ENCODE measurements at places on chromosomes 7 and 10.

GRCh38 chr10:14616955-14617730 lies 157.6 kb downstream of the FAM107B start:
- DNase-seq: no peak

DNA sequence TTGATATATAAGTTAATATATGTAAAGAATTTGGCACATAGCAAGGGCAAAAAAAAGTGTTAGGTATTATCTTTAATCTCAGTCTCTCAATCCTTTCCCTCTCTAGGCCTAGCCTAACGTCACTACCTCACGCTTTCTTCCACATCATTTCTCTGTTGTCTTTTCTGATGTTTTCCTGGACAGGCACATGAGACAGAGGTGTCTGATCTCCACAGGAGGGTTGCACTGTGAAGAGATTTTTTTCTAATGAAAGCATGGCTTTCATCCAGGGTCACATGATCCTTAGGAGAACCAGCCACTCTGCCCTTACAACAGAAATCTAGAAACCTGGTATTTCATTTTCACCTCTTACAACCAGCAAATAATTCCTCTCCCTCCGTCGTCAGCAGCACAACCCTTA lies 1268.3 kb downstream of the XPNPEP1 start:
- DNase-seq: no peak

GRCh38 chr7:117158941-117159697 lies 163.7 kb downstream of the WNT2 start:
- no peak for DNase-seq

- DNase-seq: no peak
These were observed 21.8 kb downstream of the ARHGAP19 start for GRCh38 chr10:97270523-97271154.

DNA sequence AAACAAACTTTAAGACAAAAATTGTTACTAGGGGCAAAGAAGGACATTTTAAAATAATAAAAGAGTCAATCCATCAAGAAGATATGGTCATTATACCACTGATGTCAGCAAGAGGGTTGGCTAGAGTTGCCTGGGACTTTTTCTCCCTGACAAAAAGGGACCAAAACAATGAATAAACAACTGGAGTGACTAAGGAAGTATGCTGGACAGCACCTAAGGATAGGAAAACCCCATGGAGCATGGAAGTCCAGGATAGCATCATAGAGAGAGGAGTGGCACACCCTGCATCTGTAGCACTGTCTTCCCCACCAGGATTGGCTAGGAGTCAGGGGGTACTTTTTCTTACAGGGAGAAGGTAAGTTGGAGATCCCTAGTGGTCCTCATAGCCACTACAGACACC lies 73.5 kb upstream of the MACROH2A2 start:
- no peak for DNase-seq

- no peak for DNase-seq
These were observed 17.1 kb downstream of the LRRN3 start for GRCh38 chr7:111108000-111108399.

DNA sequence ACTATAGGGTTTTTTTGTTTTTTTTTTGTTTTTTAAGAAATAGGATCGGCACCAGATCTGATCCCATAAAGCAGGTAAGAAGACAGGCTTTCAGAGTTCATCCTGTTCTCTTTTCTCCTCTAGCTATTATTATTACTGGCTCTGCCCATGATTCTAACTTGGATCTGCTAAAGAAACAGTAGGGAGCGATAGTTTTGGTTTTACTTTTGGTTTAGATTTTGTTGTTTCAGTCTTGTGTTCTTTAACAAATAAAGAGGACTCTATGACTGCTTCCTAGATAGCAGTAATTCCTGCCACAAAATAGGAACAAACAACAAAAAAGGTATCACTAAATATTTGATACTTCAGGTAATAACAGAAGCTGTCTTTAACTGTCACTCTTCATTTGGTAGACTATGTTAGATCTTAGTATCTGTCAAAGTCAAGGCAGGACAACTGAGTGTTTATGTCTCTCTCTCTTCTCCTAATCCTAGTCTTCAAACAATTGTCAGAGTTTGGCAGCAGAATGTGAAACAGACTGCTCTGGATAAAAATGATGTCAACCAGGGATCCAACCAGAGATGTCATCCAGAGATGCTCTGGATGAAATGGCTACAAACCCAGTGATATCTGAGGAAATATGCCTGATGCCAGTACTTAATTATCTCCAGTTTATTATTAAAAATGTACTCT lies 99.8 kb downstream of the KMT2C start:
- DNase-seq: no peak

DNA sequence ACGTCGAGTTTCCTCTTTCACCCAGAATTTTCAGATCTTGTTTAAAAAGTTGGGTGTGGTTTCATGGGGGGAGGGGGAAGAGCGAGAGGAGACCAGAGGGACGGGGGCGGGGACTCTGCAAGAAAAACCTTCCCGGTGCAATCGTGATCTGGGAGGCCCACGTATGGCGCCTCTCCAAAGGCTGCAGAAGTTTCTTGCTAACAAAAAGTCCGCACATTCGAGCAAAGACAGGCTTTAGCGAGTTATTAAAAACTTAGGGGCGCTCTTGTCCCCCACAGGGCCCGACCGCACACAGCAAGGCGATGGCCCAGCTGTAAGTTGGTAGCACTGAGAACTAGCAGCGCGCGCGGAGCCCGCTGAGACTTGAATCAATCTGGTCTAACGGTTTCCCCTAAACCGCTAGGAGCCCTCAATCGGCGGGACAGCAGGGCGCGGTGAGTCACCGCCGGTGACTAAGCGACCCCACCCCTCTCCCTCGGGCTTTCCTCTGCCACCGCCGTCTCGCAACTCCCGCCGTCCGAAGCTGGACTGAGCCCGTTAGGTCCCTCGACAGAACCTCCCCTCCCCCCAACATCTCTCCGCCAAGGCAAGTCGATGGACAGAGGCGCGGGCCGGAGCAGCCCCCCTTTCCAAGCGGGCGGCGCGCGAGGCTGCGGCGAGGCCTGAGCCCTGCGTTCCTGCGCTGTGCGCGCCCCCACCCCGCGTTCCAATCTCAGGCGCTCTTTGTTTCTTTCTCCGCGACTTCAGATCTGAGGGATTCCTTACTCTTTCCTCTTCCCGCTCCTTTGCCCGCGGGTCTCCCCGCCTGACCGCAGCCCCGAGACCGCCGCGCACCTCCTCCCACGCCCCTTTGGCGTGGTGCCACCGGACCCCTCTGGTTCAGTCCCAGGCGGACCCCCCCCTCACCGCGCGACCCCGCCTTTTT lies at the start of gene VIM:
TSS of gene VIM (plus strand) at position 151 of the 925 bp plus-strand sequence. CDS start 1,182 bp downstream, outside the sequence.
- DNase-seq: no peak

DNA sequence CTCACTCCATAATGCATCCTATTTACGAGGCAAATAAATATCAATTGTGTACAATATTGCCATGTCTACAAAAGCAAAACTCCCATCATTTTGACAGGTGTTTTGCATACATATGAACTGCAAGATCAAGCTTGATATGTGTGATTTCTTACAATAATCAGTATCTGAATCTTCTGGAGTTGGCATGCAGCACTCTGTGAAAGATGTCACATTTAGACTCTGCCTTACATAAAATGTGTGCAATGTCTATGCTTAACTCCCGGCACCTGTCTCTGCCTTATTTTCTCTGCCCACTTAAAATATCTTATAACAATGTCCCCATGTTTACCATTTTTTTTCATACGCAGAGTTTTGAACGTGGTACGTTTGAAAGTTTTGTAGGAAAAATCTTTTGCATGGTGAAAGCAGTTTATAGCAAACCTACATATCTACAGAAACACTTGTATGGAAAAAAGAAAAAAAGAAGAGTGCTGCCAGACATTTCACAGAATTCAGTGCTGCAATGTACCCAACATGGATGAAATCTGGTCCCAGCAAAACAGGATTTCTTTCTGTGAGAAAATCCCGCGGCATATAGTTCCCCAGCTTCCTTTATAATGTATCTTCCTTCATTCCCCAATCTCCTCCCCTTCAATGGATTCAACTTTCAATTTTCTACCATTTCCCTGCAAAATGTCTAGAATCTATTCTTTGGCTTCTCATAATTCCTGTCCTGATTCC lies 114.1 kb upstream of the NRP1 start:
- no peak for DNase-seq

GRCh38 chr10:103969436-103969835 lies 2.5 kb downstream of the SLK start:
- no peak for DNase-seq

DNA sequence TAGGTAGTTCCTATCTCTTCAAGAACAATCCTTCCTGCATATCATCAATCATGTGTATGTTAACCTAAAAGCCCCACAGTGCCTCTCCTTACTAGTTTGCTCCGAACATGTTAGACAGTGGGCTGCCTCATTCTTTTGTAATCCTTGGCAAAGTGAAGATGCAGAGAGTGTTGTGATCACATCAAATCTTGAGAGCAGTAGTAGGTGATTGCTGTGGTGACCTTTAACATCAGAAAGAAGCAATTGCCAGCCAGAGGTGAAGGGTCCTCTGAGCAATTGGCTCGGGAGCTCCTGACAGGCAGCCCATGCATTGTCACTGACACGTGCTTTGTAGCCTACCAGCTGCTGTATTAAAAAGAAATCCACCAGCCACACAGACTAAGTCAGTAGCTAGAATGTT lies 19.6 kb upstream of the GSTK1 start:
- DNase-seq: no peak

GRCh38 chr10:5685764-5686240 lies 1.2 kb downstream of the TASOR2 start:
- DNase-seq: no peak

DNA sequence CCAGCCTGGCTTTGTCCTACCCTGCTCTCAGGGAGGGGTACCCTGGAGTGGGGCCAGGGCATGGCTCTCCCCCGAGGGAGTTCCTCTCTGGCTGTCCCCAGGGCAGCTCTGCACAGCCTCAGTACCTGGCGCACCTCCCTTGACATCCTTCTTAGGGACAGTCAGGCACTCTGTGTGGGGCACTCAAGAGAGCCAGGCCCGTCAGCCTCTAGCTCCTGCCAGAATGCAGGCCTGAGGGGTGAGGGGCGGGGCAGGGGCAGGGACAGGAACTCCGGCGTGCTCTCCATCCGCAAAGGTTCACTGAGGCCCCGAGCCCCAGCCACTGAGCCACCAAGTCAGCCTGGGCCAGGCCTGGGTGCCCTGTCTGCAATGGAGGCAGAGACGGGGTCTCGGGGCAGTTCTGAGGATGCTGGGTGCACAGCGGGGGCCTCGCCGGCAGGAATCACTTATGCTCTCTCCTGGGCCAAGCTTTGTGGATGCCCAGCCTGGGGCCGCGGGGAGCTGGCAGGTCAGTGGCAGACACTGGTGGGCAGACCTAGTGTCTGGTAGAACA lies 10.1 kb downstream of the LIMK1 start:
- peak; percentile 16 for DNase-seq

Data from DMS153 (cell line).